ENCODE measurements at places on chromosomes 4 and X.
A peak's percentile ranks its signal among the peaks of the same experiment; 100 is the strongest.

GRCh38 chrX:130645955-130646583, 244.3 kb downstream of the RBMX2 start:
- no peak for DNase-seq

DNA sequence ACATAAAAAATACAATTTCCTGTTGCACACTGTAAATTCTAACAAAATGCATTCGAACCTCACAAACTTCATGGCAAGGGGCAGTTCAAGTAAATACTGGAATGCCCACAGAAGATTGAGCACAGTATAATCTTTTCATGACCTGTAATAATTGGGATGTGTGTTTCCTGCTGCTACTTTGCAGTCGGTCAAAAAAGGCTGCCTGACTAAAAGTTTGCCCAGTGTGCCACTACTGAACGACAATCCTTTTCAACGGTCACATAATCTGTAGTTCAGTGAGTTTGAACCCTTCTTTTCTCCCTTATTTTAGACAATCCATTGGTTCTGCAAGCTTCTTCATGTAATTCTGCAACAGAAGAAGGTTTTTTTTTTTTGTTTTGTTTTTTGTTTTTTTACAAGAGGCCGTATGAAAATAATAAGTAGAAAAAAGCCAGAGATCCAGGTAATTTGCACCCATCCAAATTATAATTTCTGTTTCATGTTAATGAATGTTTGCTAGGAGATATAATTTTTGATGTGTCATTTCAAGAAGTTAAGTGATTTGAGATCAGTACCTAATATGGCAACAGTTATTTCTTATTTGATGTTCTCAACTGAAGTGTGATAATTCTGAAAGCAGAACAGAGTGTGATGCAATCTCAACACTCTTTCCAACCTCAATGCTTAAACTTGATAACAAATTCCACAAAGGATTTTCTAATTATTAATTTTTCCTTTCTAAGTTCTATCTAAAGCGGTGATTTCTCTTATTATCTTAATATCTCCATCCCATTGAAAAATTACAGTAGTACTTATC, 237.6 kb downstream of the FSTL5 start:
- no peak for DNase-seq

GRCh38 chrX:98194036-98194435, 1310.3 kb downstream of the RPA4 start:
- DNase-seq: no peak

DNA sequence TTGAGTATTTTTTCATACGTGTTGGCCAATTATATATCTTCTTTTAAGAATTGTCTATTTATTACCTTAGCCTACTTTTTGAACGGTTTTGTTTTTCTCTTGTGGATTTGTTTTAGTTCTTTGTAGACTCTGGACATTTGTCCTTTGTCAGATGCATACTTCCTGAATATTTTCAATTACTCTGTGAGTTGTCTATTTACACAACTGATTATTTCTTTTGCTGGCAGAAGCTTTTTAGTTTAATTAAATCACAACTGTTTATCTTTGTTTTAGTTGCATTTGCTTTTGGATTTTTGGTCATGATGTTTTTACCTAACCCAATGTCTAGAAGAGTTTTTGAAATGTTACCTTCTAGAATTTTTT, 19.6 kb downstream of the UGT2B7 start:
- DNase-seq: no peak

GRCh38 chr4:1998296-1998695, 10.5 kb downstream of the NELFA start:
- no peak for DNase-seq

- no peak for DNase-seq
Measured at GRCh38 chr4:152382057-152382785, 153.7 kb downstream of the FBXW7 start.

- no peak for DNase-seq
Measured at GRCh38 chrX:139044680-139045079, 333.2 kb upstream of the FGF13 start.

- no peak for DNase-seq
Measured at GRCh38 chrX:48598614-48599013, 1.3 kb downstream of the WDR13 start.

DNA sequence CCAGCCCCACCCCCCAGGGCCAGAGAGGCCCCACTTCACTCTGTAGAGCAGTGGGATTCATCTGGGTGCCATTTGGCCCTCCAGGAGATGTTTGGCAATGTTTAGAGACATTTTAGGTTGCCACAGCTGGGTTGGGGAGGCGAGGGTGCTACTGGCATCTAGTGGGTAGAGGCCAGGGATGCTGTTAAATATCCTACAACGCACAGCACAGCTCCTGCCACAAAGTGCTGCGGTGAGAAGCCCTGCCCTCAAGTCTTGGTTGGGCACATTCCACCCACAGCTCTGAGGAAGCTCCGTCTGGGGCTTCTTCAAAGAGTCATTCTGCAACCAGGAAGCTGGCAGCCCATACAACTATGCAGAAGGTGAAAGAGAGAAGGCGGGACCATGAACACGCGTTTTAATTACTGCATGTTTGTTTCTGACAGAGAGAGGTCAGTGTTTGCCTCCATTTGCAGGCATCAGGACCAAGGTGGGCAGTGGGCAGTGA, 48.1 kb upstream of the FAM9C start:
- DNase-seq: peak; percentile 49

GRCh38 chrX:133878710-133879109, 106.7 kb downstream of the GPC3 start:
- DNase-seq: no peak

GRCh38 chr4:2249526-2250356, 7.8 kb upstream of the HAUS3 start:
- no peak for DNase-seq

GRCh38 chr4:22485737-22486136, 30.1 kb downstream of the ADGRA3 start:
- DNase-seq: no peak

DNA sequence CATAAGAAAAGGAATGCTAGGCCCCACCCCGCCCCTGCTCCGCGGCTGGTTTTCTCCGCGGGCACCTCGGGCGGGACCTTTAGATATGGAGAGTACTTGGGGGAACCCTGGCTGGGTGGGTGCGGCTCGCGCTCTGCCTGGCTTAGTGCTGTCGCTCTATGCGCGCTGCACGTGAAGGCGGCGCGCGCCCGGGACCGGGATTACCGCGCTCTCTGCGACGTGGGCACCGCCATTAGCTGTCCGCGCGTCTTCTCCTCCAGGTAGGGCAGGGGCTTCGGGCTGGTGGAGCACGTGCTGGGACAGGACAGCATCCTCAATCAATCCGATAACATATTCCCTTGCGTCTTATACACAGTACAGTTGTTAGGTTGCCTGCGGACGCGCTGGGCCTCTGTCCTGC, 56.0 kb downstream of the MAGEB10 start:
- DNase-seq: no peak

- no peak for DNase-seq
Measured at GRCh38 chrX:73468376-73468775, 21.5 kb downstream of the CDX4 start.

GRCh38 chrX:7164174-7164573, 16.2 kb upstream of the PUDP start:
- no peak for DNase-seq

- no peak for DNase-seq
Measured at GRCh38 chr4:143431526-143432257, 81.8 kb upstream of the SMARCA5 start.

- DNase-seq: no peak
Measured at GRCh38 chr4:172780566-172781081, 388.0 kb upstream of the GALNT7 start.

DNA sequence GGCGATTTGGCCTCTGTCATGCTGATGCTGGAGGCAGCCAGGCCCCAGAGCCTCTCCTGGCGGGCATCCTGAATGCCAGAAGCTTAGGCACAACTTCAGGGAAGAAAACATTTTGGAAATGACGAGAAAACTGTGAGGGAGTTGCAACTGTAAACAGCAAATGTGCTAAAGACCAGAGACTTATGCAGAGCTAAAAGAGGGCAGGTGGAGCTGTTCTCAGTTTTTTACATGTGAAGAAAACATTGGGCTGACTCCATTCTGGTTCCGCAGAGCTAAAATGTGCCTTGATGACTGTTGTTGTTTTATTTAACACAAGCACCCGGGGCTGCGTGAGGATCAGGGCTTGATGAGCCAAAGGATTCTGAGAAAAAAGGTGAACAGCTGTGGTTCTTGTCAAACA, 10.8 kb upstream of the ARX start:
- no peak for DNase-seq

GRCh38 chr4:168917138-168917779, 92.8 kb downstream of the CBR4 start:
- no peak for DNase-seq

DNA sequence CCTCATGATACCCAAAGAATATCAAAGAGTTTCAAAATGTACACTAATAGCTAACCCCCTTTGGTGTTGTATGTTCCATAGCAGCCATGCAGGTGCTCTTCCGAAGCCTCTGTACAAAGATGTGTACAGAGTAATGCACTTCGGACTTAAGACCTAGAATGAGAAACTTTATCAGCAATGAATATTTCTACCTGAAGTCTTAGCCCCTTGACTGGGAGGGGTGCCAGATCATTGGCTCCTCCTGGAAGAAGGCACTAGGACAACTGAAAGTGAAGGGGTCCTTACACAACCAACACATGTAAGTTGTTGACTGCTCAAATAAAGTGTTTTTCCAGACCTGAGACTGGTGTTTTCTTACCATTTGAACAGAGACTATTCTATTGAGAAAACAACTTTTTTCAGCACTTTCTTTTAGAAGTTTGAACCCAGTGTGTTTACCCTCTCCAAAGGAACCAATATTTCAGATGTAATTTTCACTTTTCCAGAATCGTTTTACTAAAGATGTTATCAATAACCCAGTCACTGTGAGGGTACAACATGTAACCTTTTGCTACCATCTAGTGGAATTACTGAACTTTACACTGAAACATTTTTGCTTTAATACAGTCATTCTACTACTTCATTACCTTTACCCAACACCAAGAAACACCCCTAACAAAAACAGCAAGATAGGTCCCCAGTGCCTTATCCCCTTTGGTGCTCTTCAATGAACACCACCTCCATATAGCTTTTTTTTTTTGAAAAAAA, 33.3 kb upstream of the PRDX4 start:
- no peak for DNase-seq

GRCh38 chr4:116599859-116600258, 485.5 kb downstream of the TRAM1L1 start:
- no peak for DNase-seq

GRCh38 chr4:85180533-85180932, 214.0 kb upstream of the WDFY3 start:
- DNase-seq: no peak

- peak; percentile 26 for DNase-seq
Measured at GRCh38 chrX:102155806-102156179, at the start of gene BEX5. BEX5 (minus strand) TSS chrX:102155977; CDS start chrX:102154265, 1,712 bp downstream.

DNA sequence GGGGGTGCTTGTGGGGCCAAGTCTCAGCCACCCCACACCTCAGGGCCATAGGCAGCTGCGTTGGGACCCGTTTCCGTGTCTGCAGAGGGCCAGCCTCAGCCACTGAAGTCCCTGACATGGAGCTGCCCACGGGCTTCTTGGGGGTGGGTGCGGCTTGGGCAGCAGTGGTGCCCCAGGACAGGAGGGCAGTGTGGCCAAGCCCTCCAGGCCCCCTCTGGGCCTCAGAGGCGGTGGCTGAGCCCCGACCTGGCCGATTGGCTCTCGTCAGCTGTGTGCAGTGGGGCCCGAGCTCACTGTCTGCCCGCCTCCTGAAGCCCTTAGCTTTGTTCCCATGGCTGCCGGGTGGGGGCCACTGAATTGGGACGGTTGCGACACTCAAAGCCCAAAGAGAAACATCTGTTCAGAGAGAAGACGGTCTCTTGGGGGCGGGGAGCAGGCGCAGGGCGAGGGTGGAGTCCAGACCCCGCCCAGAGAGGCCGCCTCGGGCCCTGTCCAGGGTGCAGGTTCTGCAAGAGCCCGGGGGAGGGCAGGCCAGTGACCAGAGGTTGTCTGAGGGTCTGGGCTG, 9.1 kb downstream of the FGFR3 start:
- no peak for DNase-seq

DNA sequence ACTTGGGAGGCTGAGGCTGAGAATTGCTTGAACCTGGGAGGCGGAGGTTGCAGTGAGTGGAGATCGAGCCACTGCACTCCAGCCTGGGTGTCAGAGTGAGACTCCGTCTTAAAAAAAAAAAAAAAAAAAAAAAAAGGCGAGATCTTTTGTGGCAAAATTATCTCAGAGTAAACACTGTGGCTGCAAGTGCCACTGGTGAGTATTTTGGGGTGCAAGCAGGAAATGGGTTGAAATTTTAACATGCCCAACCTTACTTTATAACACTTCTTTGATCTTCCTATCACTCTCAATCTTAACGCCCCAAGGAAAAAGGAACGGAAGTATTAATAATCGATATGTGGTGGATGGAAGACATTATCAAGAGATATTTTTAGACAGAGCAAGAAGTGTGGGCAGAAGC, 32.1 kb downstream of the SLC34A2 start:
- DNase-seq: no peak

GRCh38 chrX:128717635-128718578, 665.7 kb upstream of the ACTRT1 start:
- no peak for DNase-seq

DNA sequence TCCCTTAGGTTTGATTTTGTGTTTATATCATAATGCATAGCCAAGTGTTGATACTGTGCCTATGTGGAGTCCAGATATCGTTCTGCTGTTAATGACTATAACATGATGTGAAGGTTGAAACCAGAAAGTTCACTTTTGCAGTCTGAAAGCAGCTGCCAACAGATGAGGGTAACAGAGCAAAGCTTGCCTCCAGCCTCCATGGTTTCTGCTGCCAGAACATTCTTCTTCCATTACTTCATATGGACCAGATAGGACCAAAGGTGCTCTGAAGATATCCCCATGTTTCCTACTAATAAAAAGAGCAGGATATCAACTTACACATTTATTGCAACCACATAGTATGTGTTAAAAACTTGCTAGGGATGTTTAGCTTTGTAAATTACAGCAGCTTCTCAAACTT, 394.1 kb downstream of the SPRY1 start:
- DNase-seq: no peak

DNA sequence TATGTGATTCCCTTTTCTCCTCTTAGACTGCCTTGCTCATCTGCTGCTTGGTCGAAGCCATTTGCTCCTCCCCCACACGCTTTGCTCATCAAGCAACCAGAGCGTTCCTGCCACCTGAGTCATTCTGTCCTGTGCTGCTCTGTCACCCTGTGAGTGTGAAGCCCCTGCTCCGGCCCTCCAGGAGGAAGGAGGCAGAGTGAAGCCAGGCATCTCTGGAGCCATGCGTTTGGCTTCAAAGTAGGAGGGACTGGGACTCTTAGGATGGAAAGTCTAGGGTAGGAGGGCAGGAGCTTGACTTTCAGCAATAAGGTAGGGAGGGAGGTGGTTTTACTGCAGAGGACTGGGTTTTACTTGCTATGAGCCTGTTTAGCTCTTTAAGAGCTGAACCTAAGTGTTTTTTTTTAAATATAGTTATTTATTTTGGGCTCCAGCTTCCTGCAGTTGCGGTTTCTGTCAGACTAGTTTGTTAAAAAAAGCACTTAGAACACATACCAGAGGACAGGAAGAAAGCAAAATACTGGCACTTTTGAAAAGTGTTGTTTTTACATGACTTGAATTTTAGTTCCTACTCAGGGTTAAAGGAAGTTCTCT, 63.6 kb downstream of the SPINK2 start:
- DNase-seq: peak; percentile 52

GRCh38 chr4:51884055-51884454, 41.1 kb downstream of the DCUN1D4 start:
- DNase-seq: no peak

All from activated T-cell treated with anti-CD3 and anti-CD28 coated beads for 1 hour (primary cell).